Adrenal gland (tissue), 19 donors: ENCODE measurements at places on chromosomes 5 and 9. TPM values are rescaled to one million over a fixed set of nuclear protein-coding genes. Genes with fewer than 3 reads are reported as not detected.
A peak's percentile ranks its signal among the peaks of the same experiment; 100 is the strongest.

DNA sequence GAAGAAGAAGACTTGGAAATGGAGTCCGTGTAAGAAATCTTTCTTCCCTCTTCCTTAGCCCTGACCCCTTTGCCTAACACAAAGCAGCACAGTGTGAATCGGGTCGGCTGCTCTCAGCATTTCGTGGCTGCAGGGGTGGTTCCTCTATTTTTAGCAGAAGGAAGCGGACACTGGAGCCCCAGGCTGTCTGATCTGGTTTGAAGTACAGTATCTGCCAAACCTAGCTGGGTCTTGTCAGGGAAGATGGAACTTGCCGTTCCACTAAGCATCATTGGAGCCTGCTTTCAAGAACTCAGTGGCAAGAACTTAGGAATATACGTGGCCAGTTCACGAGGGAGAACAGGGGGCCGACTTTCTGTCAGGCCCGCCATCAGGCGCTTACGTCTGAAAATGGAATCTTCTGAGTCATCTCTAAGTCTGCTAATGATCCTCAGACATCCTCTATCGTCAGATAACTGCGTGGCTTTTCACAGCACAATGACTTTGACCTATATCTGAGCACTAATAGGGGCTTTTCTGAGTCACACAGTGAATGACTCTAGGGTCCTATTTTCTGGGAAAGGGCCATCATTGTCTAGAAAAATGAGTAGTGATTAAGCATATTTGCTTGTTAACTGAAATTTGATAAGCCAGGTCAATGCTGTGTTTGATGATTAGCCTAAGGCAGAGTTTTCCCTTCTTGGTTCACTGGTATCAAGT is 43.3 kb upstream of the NCS1 start:
- peak overlapping the region; percentile 4 for H3K27ac ChIP-seq
- H3K36me3 ChIP-seq: no peaks in the 10 kb centered on the region
- DNase-seq: peak; percentile 53
- H3K27me3 ChIP-seq: no peaks in the 10 kb centered on the region
- no peak overlapping the region for H3K4me3 ChIP-seq

GRCh38 chr5:367358-368130 is 46.0 kb downstream of the AHRR start:
- H3K27ac ChIP-seq: no peak overlapping the region
- DNase-seq: no peak
- no peaks in the 10 kb centered on the region for H3K36me3 ChIP-seq
- H3K4me1 ChIP-seq: no peaks in the 10 kb centered on the region

- H3K27me3 ChIP-seq: no peaks in the 10 kb centered on the region
- H3K4me1 ChIP-seq: peaks cover 12% of the 10 kb centered on the region
- H3K36me3 ChIP-seq: no peaks in the 10 kb centered on the region
- no peak for DNase-seq
These were observed 129.5 kb upstream of the DMRT1 start for GRCh38 chr9:711761-712553.

GRCh38 chr9:111937781-111938426 is 41.3 kb downstream of the UGCG start:
- H3K27me3 ChIP-seq: no peaks in the 10 kb centered on the region
- H3K4me3 ChIP-seq: no peak overlapping the region
- peaks cover 16% of the 10 kb centered on the region for H3K4me1 ChIP-seq
- DNase-seq: peak; percentile 79

DNA sequence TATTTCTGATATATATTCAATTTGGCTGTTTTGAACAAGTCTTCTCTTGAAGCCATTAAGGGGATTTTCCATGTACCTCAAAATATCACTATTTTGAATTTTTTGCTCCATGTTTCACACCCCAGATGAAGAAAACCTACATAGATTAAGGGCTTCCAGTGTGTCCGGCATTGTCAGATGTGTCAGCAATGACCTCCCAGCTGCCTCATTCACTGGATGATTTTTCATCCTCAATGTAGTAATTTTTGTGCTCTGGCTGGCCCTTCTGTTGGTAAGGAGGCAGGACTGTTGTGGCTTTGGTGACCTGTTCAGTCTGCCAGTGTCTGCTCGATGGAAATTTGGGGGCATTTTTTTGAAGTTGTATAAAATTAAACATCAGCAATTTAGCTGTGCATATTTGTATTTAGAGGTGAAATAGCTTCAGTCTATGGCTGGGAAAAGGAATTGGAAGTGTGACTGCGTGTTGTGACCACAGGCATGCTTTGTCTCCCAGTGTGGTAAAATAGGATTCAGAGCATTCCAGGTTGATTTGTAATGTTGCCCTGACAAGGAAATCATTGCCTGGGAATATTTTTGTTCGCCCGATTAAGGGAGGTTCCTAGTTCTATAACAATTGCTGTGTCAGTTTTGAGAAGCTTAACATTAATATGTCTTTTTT is 312.4 kb downstream of the ARHGEF28 start:
- H3K27me3 ChIP-seq: no peaks in the 10 kb centered on the region
- no peak overlapping the region for H3K4me3 ChIP-seq
- no peak overlapping the region for H3K27ac ChIP-seq
- DNase-seq: no peak

DNA sequence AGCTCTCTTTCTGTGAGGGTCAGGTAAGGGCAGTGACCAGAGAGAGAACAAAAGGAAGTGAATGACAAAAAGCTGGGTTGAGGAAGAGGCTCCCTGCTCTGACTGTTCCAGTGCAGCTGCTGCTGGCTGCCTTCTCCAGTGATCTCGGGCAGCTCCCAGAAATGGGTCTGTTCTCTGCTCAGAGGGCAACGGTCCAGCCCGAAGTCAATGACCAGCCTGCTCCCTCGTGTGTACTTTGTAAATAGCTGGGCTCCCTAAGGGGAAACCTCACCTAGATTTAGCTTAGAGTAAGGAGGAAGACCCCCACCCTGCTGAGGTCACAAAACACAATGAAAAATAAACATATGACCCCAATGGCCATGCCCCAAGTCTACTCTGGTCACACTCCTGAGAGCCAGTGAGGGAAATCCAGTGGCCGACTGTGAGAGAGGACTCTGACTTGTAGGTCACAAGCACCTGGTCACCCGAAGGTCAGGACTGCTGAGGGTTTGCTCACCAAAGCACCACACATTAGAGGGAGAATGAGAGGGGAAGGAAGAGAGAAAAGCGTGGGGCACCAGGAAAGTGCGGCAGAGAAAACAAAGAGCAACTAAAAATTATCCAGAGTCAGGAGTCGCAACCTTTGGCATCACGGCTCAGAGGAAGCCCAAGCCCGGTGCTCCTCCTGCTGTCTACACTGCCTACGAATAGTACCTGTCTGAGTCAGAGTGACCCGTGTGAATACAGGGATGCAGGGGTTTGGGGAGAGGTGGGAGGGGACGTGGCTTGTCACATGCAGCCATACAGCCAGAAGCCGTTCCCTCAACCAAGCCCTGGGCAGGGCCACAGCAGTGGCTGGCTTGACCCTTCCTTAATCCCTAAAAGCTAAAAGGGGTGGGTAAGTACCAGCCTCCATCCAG is 19.8 kb downstream of the NIPAL4 start:
- H3K27me3 ChIP-seq: no peaks in the 10 kb centered on the region
- no peaks in the 10 kb centered on the region for H3K4me1 ChIP-seq
- H3K4me3 ChIP-seq: no peak overlapping the region
- no peak for DNase-seq

DNA sequence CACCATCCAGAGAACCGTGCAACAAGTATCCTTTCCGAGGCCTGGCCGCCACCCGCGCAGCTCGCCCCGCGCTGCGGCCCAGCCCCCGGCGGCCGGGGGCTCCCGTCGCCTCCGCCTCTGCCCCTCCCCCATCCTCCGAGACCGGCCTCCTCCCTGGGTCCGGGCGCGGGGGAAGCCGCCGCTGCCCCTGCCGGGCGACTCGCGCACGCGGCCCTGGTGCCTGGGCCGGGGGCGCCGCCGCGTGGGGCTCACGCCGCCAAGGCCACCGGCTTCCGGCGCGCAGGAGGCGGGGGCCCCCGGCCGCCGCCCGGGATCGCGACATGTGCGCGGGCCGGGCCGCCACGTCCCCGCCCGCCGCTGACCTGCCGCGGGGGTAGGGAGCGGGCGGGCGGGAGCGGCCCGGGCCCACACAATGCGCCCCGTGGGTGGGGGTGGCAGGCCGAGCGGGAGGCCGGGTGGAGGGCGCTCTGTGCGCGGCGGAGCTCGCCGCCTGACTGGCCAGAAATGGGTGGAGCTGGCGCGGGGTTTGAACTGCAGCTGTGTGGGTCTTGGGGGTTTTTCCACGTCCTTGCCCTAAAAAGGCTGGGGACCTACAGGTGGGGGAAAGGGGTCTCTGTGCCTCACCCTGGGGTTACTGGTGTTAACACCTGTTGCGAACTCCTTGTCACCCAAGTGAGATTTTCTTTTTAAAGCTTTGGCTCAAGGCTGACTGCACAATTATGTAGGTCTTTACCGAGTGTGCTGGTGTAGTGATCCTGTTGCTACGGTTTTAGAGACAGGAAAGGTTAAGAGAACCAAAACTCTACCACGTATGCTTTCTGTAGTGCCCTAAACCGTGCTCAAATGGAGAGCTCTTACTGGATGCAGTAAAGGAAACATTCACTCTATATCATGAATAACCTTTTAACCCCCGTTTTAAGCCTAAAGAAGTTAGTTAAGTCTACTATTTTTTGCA is 32.3 kb downstream of the TNPO1 start:
- peak overlapping the region; percentile 87 for H3K27ac ChIP-seq
- H3K27me3 ChIP-seq: no peaks in the 10 kb centered on the region
- peak; percentile 59 for DNase-seq
- peaks cover 76% of the 10 kb centered on the region for H3K4me1 ChIP-seq
- H3K36me3 ChIP-seq: no peaks in the 10 kb centered on the region
- H3K4me3 ChIP-seq: peak overlapping the region; percentile 60

- H3K4me1 ChIP-seq: no peaks in the 10 kb centered on the region
- H3K4me3 ChIP-seq: no peak overlapping the region
- no peaks in the 10 kb centered on the region for H3K36me3 ChIP-seq
- peak; percentile 64 for DNase-seq
- H3K27me3 ChIP-seq: no peaks in the 10 kb centered on the region
These were observed 215.8 kb upstream of the TRIM32 start for GRCh38 chr9:116471093-116471906.

GRCh38 chr5:167908606-167909005 is 382.8 kb upstream of the WWC1 start:
- no peaks in the 10 kb centered on the region for H3K27me3 ChIP-seq
- no peak overlapping the region for H3K4me3 ChIP-seq
- no peak overlapping the region for H3K27ac ChIP-seq

DNA sequence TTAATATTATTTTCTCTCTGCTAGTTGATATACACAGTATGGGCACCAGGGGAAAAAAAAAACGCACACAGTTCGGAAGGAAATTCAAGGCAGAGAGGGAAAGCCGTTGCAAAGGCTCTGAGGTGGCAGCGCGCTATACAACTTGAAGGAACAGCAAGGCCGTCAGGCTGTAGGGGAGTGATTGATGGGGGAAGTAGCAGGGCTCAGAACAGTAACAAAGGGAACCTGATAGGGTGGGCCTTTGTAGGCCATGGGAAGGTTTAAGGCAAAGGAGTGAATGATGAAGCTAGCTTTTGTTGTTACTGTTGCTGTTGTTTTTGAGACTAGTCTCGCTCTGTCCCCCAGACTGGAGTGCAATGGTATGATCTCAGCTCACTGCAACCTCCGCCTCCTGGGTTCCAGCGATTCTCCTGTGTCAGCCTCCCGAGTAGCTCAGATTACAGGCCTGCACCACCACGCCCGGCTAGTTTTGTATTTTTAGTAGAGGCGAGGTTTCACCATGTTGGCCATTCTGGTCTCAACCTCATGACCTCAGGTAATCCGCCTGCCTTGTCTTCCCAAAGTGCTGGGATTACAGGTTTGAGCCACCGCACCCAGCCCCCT is 27.0 kb downstream of the AQP7 start:
- DNase-seq: no peak
- H3K27ac ChIP-seq: no peak overlapping the region

The KIF20A gene
- 2.1 TPM for total RNA-seq

DNA sequence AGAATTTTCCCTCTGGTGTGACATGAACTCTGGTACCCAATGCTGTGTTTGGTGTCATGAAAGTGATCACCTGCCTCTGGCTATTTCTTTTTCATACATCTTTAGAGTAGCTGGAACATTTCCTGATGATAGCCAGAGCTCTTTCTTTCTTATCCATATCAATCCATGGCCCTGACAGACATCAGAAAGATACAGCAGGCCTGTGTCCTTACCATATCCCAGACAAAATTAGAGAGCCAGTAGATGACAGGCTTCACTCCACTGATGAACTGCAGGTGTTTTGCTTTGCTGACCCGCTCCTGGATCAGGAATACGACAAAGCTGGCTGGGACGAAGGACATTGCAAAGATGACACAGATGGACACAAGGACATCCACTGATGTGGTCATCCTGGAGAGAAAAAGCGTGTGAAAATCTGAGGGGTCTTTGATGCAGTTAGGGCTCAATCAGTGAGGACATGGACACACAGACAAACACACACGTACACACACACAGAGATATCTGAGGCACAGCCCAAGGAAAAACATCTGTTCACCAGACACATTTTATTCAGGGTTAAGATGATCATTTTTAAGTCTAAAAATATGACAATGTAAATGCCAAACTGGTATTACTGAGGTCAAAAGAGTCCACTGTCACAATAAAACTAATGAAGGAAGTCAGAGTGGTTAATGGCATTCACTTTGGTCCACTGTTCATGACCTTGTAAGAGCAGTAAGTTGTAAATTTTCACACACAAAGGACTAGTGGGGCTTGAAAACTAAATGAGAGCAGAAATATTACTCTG is 34.5 kb downstream of the NIPSNAP3B start:
- H3K4me3 ChIP-seq: no peak overlapping the region
- peak overlapping the region; percentile 48 for H3K27ac ChIP-seq
- DNase-seq: no peak
- H3K27me3 ChIP-seq: no peaks in the 10 kb centered on the region

DNA sequence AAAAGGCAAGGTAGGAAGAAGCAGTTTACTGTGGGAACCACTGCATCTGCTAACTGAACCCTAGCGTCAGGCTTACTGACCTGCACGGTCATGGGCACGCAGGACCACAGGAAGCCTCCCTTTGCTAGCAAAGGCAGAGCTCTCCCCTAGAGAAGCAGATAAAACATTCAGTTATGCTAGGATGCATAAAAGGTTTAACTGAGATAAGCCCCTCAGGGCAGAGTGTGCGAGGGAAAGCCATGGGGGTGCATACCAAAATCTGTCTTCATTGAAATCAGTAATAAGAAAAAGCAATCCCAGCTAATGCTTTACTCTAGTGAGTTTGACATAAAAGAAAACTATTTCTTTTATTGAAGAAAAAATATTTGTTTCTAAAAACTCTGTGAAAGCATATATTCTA is 2403.7 kb upstream of the C9orf72 start:
- no peaks in the 10 kb centered on the region for H3K4me1 ChIP-seq
- no peaks in the 10 kb centered on the region for H3K27me3 ChIP-seq
- H3K36me3 ChIP-seq: no peaks in the 10 kb centered on the region
- H3K4me3 ChIP-seq: no peak overlapping the region

DNA sequence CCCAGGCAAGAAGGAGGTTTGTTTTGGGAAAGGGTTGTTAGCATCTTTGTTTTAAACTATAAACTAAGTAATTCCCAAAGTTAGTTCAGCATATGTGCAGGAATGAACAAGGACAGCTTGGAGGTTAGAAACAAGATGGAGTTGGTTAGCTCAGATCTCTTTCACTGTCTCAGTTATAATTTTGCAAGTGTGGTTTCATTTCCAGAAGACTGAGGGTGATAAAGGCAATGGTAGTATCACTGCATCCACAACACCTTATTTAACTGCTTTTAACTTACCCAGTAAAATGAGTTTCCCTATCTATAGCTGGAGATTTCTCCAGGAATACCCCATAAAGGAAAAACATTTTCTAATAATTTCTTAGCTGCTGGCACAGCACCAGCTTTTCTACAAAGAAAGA is 152.7 kb downstream of the AOPEP start:
- no peaks in the 10 kb centered on the region for H3K27me3 ChIP-seq
- H3K27ac ChIP-seq: no peak overlapping the region
- H3K4me1 ChIP-seq: peaks cover 4% of the 10 kb centered on the region
- no peaks in the 10 kb centered on the region for H3K36me3 ChIP-seq
